ENCODE measurements at places on chromosomes 2 and 18.

DNA sequence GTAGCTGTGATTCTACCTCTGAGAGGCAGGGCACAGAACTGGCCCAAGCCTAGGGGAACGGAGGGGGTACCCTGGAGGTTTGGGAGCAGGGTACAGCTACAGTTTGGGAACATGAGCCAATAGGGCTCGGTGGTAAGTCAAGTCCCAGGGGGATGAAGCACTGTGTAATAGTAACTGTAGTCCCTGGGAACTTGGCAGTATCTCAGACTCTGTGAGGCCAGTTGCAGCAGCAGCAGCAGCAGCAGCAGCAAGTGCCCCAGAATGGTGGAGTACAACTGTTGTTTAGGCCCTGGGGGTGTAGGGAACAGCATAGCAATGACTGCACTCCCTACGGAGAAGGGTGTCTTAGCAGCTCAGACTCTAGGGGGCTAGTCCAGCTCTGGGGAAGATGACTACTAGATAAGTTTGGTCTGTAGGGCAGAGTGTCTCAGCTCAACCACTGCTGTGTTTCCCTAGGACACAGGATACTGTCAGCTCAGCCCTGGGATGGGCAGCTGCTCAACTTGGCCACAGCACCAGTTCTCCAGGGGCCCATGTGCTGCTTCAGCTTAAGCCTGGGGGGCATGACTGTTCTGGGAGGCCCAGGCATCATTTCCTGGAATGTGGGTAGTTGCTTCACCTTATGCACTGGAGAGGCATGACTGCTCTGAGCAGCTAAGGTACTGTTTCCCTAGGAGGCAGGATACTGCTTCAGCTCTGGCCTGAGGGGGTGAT is 20.5 kb downstream of the CARF start:
- no peak for DNase-seq

GRCh38 chr18:37551249-37551648 is 14.3 kb downstream of the CELF4 start:
- DNase-seq, result no peak

DNA sequence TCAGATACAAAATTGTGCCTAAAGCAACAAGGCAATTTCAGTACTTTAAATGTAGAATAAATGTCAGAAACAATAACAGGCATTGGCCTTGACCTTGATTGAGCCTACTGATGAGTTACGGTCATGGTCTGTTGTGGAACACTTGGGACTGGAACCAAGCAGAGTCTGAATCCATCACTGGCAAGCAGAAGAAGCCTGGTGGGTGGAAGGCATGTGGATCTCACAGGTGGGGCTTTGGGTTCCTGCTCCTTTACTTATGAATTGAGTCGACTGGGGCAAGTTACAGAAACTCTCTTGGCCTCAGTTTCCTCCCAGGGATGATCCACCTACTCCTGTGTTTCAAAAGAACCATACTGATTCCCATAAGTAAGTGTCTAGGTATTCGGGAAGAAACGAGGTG is 102.3 kb downstream of the KCNF1 start:
- no peak for DNase-seq

DNA sequence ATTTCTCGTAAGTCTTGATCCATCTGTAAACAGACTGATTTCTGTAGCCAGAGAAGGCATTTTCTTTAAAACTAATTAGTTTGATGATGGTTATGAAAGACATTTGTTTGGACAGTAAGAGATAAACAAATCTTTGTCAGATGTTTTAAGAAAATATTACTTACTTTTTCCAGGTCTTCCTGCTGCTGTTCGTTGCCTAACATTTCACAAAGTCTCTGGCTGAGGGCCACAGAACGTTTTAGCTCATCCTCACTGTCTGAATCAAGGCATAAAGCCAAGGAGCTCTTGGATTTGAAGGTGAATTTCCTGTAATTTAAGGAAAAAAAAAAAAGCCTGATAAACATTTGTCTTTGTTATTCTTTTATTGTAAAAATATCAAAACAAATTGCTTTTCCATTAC is 57.8 kb downstream of the VIL1 start:
- DNase-seq, result no peak

GRCh38 chr2:217431577-217432269 is 571.1 kb downstream of the TNS1 start:
- DNase-seq, result no peak

DNA sequence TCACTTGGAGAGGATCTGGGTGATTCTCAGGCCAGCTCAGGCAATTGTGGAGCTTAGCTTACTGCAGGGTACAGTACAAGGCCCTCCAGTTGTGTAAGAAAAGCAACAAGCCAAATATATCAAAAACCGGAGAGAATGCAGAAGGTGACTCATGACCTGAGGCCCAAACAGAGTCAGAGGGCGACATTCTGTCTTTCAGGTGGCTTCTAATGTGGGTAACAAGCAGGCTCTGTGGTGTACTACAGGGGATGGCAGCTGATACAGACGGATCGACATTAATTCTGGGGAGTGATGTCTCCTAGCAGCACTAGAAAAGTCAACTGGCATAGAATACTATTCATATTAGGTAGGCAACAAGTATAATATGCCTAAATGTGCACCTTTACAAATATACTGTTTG is 219.5 kb upstream of the SOX11 start:
- no peak for DNase-seq

DNA sequence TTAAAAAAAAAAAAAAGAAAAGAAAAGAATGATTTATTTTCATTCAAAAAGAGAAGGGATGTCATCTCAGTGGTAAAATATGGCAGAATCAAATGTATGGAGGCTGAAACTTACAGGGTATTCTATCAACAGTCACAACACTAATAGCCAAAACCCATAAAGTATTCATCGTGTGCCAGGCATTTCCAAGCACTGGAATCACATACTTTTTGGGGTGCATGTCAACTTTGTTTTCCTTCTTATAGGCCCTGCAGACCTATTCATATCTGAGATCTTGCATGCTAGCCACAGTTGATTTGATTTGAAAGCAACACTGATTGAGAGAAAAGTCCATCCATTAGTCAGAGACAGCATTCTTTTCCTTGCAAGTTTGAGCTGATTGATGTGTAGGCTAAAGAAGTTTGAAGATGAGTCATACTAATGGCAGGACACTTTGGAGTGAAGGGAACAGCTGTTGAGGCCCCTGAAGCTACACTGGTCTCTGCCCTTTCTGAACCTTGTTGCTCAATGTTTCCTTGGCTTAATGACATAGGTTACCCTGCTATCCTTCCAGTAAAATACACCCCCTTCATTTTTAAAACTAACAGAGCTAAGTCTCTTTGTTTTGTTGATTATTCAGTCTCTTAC is 22.0 kb downstream of the KATNAL2 start:
- DNase-seq, result no peak
